ENCODE measurements at places on chromosomes 2 and 18.
A peak's percentile ranks its signal among the peaks of the same experiment; 100 is the strongest.

DNA sequence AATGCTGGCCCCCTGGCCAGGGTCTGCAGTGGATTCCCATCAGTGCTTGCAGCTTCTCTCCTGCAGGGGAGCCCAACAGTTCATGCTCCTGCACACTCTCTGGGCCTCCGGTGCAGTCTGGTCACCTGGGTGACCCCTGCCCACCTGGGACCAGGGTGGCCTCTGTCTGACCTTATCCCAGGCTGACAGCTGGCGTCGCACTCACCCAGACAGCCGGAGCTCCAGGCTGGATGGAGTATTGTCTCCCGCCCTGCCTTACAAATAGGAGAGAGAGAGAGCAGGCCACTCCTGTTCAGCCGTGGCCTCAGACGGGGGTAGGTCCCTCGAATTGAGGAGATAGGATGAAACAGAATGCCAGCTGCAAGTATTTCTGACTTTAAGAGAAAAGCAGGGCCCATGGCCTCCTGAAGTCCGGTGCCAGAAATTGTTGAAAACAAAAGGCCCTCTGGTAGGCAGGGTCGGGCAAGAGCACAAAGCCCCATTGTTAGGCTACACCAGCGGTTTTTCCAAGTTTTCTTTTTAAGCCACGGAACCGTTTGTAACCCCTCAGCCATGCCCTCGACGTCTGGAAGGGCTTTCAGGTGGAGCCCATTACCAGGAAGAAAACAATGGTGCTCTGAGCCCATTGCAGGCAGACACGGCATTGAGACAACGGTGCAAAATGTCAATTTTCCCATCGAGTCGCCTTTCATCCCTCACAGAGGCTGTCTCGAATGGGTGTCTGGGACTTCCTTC is 258.4 kb downstream of the BCL11A start:
- no peak for DNase-seq

DNA sequence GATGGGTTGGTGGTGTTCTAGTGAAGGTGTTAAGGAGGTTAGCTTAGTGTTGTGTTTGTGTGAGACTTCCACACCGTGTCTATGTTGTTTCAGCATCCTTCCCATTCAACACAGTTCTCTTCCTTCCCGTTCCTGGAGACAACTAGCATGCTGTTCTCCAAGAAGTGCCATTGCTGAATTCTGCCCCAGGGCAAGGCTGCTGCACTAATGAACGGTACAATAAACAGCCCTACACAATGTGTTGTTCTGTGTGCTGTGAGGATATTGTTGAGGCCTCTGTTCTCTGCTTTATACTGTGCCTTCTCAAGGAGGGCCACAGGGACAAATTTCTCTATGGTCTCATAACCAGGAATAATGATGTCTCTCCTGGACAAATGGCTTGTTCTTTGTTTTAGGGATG is 39.8 kb upstream of the ZEB2 start:
- DNase-seq, result no peak

- no peak for DNase-seq
These were observed 49.9 kb downstream of the CXCR4 start for GRCh38 chr2:136067897-136068580.

DNA sequence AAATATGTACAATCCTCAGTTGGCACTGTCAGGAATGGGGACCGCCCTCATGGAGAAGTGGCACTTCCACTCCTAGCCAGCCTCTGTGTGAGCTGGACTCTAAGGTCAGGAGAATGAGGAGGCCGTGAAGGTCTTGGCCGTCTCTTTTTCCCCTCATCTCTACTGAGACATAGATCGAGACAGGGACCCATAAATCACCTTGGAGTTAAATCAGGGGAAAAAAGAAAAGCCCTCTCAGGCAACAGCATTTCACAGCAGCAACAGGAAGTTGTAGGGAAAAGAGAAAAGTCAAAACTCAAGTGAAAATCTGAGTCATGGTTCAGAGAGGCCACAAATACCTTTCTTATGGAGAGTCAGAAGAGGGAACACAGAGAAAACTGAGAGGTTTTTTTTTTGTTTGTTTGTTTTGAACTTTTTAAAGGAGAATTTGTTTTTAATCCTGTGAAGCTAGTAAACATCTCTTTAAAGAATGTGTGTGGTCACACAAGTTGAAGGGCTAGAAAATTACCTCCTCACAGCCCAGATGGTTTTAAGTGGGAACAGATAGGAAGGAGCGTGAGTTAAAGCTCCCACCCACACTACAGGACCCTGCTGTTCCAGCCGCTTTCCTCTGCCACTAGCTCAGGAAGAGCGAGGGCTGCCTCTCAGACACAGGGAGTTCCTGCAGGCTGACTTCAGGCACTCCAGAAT is 30.6 kb upstream of the CYP1B1 start:
- peak; percentile 60 for DNase-seq

DNA sequence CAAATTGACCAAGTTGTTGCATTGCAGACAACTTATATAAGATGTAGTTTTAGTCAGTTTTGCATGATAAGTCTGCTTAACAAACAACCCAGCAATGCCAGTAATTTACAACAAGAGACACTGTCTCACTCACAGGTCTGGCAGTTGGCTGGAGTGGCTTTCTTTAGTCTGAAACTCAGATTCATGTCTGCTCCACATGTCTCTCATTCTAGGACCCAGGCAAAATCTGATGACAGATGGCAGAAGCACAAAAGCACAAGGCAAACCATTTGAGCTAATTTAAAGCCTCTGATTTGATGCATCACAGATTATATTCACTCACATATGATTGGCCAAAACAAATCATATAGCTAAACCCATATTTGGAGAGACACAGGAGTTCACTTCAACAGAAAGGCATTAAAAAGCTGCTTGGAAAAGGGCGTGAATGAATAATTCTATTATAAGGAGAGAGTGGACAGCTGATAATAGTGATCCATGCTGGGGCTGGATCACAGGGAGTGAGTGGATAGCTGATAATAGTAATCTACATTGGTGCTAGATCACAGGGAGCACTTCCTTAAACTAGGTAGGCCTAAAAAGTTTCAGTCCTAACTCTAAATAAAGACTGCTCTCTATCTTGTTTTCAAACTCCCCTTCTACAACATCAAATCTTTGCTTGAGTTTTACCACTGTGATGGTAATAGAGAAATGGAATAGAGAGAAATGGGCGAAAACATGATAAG is 593.2 kb upstream of the ZNF804A start:
- no peak for DNase-seq

DNA sequence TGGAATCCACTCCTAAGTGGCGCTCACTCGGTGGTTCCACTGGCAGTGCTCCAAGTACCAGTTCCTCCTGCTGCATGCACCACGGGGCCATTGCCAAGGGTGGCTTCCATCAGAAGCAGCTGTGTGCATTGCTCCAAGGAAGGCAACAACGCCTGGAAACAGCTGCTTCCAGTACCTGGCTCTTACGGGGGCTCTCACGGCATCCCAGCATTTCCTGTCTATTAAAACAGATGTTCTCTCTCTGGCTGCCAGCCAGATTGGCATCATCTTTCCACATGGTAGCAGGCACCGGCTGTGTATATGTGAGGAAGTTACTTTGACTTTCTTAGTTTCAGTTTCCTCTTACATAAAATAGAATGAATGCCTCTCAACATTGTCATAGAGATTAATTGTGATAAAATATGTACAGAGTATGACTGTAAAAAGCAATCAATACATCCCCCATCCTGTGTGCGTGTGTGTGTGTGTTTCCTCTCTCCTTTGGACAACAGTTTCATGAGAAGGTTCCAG is 84.9 kb downstream of the CMPK2 start:
- no peak for DNase-seq

DNA sequence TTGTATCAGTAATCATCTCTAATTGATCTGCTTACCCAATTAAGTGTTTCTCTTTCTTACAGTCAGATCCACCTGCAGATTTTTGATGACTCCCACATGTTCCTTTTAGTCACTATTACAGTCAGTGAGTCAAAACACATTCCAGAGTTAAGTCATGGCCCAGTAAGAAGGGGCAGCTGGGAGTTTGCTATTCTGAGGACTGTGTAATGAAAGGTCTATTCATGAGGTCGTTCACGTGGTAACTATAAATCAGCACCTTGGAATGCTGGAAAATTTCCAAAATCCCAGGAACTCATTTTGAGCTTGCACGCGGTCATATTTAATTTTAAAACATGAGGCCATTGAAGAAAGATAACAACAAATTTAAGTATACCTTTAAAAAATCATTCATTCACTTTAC is 252.5 kb downstream of the XIRP2 start:
- peak; percentile 98 for DNase-seq

DNA sequence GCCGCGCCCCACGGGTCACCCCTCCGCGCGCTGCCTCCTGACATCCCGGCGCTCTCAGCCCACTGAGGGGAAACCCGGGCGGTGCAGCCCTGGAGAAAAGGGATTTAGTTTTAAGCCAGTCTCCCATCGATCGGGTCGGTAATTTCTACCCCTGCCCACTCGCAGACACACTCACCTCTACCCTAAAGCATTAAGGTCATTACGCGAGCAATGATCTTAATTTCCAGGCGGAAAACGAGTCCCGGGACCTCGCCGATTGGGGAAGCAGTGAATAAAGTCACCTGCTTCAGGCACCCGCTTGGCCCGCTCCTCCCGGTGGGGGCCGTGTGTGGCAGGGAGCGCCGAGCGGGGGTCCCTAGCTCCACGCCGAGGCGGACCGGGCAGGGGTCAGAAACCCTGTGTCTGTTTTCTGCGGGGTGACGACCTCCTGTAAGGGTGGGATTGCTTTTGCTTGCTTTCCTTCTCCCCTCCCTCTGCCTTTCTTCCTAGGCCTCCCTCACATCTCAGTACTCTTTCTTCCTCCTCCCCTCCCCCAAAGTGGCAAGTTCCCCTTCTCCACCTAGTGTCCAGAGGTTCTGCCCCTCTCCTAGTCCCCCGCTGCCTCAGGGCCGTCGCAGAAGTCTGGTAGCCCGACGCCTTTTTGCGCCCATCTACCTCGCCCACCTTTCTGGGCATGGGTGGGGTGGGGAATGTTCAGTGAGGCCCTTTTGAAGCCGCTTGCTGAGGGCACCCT is 142.6 kb downstream of the MEIS1 start:
- no peak for DNase-seq

- DNase-seq, result peak; percentile 35
These were observed 580 bp upstream of the NDUFV2 start for GRCh38 chr18:9101730-9102507.

GRCh38 chr18:59459369-59460071 is 100.5 kb upstream of the LMAN1 start:
- peak; percentile 19 for DNase-seq

GRCh38 chr2:34332813-34333212 is 733.7 kb upstream of the FAM98A start:
- DNase-seq, result no peak

DNA sequence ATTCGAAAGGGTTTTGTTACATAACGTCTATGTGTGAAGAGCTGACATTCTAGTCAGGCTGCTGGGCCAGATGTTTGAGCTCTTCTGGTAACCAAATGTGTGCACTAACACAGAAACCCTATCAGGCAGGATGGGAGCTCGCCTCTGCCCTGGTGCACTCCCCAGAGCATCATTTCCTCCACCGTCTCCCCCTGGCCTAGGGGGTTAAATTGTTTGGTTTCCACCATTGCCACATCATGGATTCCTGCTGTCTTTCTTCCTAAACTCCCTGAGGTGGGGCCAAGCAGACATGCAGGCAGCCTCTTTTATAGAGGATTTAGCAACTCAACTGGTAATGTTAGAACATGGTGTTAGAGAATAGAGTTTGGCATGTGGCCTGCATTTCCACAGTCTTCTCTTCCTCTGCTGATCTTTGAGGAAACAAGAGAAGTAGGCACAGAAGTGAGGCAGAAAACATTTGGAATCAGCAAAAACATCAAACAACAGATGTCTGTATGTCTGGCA is 87.3 kb downstream of the ANTXR1 start:
- no peak for DNase-seq

DNA sequence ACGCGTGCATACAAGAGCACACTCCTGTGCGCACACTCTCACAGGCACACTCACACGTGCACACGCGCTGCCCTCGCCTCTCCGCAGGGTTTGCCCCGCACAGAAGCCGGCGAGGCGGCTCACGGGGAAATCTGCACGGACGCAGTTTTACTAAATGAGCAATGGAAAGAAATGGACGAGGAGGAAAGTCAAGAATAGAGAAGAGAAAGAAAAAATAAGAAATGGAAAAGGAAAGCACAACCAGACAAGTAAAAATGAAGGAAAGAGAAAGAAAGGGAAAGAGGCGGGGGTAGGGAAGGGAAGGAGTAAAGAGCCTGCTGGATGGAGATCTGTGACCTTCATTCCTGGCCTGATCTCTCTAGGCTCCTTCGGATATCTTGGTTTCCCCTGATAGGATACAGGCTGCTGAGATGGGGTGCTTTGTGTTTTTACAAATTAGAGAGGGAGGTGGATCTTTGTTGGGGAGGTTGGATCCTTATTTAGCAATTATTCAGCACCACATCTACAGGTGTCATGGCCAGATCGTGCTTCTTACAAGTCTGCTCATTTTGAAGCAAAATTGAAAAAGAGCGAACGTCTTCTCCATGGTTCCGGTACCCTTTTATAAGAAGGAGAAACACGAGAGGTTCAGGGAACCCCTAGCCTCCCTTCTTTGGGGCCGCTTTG is 693 bp upstream of the LRP2 start:
- peak; percentile 2 for DNase-seq

GRCh38 chr2:20698916-20699613 is 32.1 kb downstream of the GDF7 start:
- DNase-seq, result no peak

- DNase-seq, result no peak
These were observed 19.8 kb upstream of the BZW1 start for GRCh38 chr2:200791905-200792304.

DNA sequence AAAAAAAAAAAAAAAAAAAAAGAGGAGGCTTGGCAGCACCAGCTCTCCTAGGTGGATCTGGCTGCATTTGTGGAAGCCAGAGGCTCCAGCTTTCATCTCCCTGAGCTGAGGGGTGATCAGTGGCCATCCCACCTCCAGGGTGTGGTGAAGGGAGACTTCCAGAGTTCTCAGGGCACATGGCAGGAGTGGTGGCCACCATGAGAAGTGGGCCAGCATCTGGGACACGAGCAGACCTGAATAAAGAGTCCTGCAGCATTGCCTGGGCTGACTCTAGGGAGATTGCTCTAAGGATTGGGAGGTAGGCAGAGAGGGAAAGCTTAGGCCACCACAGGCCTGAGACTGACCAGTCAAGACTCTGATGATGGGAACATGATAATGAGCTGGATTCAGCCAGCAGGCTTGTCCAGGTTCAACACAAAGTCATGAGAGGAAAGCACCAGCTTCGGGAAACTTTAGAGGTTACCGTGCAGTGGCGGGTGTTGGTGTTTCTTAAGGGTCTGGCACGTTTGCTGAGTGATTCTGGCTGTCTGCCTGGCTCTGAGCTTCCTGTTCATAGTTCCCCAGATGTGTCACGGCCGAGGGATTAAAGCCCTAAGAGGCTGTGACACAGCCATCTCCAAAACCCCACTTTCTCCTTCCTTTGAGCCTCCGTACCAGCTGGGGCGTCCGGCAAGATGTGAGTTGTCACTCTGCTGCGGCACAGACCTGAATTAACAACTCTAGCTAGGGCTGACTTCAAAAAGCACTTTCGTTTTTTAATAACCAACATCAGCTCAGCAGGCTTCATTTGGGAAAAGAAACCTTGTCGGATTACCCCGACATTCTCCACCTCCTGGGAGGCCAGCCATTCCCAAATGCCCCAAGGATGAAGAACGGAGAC is 38.3 kb upstream of the IL1R1 start:
- DNase-seq, result peak; percentile 61

GRCh38 chr2:196985511-196986183 is 59.1 kb upstream of the PGAP1 start:
- no peak for DNase-seq

- DNase-seq, result no peak
These were observed 111.7 kb upstream of the KLHL14 start for GRCh38 chr18:32884543-32884942.
